ENCODE measurements at places on chromosomes 3 and 15.

- no peak for DNase-seq
Measured at GRCh38 chr3:148631124-148631903, 66.4 kb upstream of the AGTR1 start.

GRCh38 chr3:23796518-23796917, 9.2 kb upstream of the UBE2E1 start:
- DNase-seq = no peak

DNA sequence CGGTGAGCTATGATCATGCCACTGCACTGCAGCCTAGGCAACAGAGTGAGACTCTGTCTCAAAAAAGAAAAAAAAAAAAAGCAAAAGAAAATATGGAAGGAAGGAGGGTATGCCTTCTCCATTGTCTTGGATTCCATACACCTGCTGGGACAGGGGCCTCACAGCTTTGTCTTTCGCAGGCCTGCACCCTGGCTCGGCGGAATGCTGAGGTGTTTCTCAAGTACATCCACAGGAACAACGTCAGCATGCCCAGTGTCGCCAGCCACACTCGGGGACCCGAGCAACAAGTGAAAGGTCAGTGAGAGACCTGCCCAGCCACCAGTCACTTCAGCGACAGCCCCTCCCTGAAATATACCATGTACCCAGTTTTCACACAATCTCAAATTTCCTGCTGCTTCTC, 288.5 kb upstream of the UMPS start:
- DNase-seq = no peak

- DNase-seq = no peak
Measured at GRCh38 chr3:148884261-148884660, 19.2 kb downstream of the CPA3 start.

- DNase-seq = no peak
Measured at GRCh38 chr3:54819946-54820345, 107.9 kb downstream of the LRTM1 start.

GRCh38 chr15:84099181-84099580, 136.4 kb upstream of the GOLGA6L4 start:
- DNase-seq = no peak

DNA sequence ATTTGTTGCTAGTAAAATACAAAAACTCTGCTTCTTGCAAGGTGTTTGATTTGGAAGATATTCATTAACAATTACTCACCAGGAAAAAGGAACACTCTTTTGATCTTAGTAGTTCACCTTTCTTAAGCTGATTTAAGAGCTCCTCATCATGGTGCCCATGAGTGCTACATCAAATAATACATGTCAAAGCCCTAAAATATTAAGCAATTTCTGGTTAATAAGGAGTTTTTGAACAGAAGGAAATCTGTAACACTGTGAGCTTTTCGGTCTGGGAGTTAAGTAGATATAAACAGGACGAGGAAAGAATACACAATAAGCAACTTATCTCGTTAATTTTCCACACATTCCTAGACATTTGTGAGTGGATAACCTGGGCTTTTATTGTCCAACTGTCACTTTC, 83.9 kb upstream of the DCBLD2 start:
- DNase-seq = no peak

DNA sequence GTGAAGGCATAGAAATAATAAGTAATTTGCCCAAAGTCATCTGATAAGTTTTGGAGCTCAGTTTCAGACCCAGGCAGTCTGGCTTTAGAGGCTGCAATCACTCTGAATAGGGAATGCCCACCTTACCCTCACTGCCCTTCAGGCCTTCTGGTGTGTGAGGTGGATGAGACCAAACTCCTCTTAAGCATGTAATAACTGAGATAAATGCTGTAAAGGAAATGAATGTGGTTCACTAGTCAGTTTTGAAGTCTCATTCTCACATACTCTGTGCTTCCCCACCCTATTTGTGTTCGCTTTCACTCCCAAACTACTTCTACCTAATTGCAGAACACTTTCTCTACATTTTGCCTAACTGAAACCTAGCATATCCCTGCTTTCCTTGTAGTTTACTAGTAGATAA, 144.1 kb downstream of the FILIP1L start:
- DNase-seq = no peak

- no peak for DNase-seq
Measured at GRCh38 chr3:197280156-197280555, 18.3 kb downstream of the DLG1 start.

DNA sequence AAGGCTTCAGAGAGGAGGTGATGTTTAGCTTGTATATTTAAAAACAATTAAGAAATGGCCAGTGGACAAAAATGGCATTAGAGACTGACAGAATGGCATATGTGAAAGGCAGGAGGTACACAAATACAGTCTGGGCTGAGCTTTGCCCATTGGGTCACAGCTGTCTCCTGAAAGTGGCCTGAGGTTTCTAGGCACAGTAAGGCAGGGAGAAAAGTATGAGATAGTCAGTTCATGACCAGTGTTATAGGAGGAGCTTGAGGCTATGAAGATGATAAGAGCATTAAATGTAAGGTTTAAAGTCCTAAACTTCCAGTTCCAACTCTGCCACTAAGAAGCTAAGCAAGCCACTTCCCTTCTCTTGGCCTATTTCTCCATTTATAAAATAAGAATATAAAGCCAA, 111.2 kb upstream of the SETMAR start:
- no peak for DNase-seq

DNA sequence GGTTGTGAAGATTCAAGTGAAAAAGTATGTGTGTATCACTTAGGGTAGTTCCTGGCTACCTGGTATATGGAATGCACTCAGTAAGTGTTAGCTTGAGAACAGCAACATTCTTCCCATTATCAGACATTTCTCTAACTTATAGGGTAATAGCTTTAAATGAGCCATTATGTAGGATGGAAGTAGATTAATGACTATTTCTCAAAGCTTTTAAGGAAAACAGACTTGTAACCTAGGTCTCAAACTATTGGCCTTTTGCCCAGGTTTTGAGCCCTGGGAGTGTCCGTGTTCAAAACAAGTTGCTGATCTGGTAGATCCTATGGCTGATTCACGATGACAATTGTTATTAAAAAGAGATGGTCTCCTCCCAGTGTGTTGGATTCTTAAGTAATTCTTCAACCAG, 129.1 kb upstream of the UMPS start:
- DNase-seq = no peak

GRCh38 chr3:138797508-138798038, 37.2 kb downstream of the PIK3CB start:
- no peak for DNase-seq

GRCh38 chr3:189270248-189270832, 98.6 kb downstream of the TPRG1 start:
- DNase-seq = no peak

GRCh38 chr15:85404176-85404917, 23.9 kb downstream of the AKAP13 start:
- no peak for DNase-seq

DNA sequence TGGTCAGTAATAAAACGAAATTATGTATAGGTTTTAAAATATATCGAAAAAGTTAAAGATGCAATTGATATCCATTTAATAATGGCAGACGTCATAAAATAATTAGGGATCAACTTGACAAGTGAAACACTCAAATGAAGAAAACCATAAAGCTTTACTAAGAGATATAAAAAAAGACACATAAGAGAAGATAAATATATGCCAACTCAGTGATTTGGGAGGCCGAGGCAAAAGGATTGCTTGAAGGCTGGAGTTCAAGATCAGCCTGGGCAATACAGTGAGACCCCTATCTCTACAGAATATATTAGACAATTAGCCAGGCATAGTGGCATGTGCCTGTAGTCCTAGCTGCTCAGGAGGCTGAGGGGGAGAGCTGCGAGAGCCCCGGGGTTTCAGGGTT, 190.5 kb downstream of the SV2B start:
- no peak for DNase-seq

- DNase-seq = no peak
Measured at GRCh38 chr3:184633237-184633579, 71.6 kb downstream of the EPHB3 start.

- DNase-seq = no peak
Measured at GRCh38 chr3:52596658-52597265, 60.4 kb downstream of the UQCC5 start.

DNA sequence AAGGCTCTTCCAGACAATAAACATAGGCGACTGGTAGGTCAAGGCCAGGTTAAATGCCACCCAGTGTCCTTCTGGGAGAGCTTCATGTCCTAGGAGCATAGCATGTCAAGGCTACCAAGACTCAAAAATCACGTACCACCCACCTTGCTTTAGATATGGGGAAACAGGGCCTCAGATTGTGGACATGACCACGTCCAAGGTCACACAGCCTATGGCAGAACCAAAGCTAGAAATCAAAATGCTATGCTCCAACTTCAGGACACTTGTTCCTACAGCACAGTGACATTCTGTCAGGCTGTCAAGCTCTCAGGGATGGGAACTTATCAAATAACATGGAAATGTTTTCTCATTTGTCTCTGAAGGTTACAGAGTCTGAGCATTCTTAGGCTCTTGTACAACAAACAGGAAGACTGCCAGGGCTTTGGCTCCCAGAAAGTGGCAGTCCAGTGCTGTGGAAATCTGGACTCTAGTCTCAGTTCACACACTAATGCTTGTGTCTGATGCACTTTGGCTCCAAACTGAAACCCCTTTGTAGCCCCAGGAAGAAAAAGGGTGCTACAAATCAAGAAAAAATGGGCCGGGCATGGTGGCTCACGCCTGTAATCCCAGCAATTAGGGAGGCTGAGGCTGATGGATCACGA, 170.4 kb upstream of the LPP start:
- DNase-seq = no peak

GRCh38 chr15:26231096-26231495, 368.0 kb upstream of the ATP10A start:
- no peak for DNase-seq

DNA sequence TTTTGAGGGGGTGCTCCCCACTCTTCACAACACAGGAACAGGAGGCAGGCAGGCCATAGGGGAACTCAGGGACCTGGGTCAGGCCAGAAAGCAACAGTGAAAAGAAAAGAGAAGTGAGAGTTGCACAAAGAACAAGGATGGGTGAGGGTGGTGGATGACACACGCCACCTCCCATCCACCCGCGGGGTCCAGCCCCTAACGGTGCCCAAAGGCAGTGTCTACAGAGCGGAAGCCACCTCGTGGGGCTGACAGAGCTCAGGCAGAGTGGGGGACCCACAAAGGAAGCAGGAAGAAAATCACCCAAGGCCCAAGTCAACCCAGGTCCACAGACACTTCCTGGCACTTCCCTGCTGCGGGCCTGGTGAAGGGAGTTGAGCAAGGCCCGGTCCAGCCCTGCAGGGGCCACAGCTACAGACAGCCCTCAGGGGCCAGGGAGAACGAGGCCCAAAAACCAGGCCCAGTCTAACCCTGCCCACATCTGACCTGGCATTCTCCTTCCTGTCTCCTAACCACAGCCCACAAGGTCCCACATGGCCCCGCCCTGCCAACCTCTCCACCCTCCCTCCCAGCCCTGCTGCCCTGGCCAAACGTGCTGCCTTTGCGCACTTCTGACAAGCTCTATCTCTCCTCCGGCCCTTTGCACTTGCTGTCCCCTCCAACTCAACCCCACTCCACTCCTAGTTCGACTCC, 5.9 kb downstream of the NUP210 start:
- peak; percentile 52 for DNase-seq

- no peak for DNase-seq
Measured at GRCh38 chr3:35946121-35946853, 307.0 kb downstream of the ARPP21 start.

DNA sequence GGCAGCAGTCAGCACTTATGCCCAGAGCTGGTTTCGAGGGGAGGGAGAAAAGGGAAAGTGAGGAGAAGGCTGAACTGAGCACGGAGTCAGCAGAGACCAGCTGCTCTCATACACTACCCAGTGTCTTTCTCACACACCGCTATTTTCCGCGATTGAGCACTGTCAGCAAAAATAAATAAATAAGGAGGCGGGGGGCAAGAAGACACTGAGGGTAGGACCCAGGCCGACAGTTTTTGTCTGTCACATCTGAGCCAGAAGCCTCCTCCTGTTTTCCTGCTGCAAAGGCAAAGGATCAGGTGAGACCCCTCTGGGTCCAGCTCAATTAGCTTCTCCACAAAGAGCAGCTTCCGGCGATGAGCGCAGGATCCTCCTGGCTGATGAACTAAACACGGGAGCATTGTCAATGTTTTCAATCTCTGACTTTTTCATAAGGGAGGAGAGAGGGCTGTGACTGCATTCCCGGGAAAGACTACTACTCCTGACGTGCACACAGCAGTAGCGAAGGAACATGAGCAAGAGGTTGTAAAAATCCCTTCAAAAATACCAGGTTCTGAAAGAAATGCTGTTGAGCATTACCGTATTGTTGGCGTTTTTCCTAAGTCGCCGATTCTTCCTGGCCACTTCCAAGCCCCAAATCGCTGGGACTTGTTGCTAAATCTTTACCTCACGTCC, 1.3 kb downstream of the FRMD5 start:
- DNase-seq = no peak

DNA sequence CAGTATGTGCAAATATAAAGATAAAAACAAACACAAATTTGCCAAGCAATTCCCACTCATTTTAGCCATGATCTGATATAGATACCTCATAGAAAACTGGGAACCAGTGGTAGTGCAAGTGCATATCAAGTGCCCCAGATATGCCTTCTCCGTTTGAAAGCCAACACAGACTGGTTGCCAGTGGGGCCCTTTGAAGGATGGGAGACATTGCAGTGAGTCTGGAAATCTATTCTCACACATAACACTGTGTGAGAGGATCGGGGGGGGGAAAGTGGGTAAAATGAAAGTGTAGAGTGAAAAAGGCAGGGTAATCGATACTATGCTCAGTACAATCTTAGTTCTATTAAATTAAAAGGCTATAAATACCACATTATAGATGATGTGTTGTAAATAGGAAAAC, 83.0 kb downstream of the CBLB start:
- no peak for DNase-seq

DNA sequence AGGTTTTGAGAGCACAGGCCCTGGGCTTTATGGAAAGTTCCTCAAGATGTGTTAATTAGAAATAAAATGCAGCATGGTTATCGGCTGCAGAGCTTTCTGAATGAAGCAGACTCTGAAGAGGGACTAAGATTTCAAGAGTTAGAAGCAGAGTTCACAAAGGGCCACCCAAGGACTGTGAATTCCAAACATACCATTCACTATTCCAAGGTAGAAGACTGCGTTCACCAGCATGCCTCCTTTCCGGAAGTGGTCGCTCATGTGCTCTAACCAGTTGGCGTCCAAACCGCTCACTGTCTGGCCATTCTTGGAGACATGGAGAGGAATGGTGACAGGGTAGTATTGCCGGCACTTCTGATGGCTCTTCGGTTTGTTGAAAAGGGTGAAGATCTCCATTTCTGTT, 104.9 kb downstream of the OXNAD1 start:
- DNase-seq = no peak

DNA sequence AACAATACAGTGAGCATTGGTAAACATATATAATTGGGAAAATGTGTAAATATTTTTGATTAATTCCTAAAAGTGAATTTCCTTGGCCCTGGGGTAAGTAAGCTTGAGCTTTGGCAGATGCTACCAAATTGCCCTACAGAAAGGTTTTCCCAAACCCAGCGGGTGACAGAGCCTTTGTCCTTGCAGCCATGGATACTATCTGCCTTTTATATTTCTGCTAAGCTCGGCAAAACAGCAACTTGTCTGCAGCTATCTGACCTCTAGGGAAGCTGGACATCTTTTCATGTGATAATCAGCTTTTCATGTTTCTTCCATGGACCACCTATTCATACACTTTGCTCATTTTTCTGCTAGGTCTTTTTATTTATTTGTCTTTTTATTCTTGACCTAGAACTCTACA, 64.7 kb upstream of the SEC22A start:
- no peak for DNase-seq

GRCh38 chr15:45665261-45665660, 30.4 kb downstream of the SQOR start:
- no peak for DNase-seq

- DNase-seq = no peak
Measured at GRCh38 chr3:189772584-189772983, 141.4 kb downstream of the TP63 start.

GRCh38 chr15:34341381-34342212, 1.3 kb downstream of the NOP10 start:
- no peak for DNase-seq
